Heart right ventricle (tissue), 16 donors: ENCODE measurements at places on chromosomes 11 and 22.

DNA sequence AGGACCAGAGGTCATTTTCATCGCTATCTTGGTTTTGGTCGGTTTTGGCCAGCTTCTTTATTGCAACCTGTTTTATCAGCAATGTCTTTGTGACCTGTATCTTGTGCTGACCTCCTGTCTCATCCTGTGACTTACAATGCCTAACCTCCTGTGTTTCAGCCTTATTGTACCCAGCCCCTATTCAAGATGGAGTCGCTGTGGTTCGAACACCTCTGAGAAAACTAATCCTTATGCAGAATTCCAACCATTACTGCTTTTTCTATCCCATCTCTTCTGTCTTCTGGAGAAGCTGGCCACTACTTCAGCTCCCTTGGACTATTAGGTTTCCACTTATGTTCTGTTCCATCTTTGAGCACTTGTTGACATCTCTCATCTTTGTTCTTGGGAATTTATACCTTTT, 62.6 kb downstream of the METTL15 start:
- no peak for DNase-seq

- no peak for DNase-seq
These were observed 53.4 kb downstream of the FAM181B start for GRCh38 chr11:82680252-82680651.

GRCh38 chr11:118878163-118878563, 5.5 kb upstream of the CXCR5 start:
- no peak for DNase-seq

GRCh38 chr11:75966537-75967287, 151.7 kb downstream of the UVRAG start:
- no peak for DNase-seq

DNA sequence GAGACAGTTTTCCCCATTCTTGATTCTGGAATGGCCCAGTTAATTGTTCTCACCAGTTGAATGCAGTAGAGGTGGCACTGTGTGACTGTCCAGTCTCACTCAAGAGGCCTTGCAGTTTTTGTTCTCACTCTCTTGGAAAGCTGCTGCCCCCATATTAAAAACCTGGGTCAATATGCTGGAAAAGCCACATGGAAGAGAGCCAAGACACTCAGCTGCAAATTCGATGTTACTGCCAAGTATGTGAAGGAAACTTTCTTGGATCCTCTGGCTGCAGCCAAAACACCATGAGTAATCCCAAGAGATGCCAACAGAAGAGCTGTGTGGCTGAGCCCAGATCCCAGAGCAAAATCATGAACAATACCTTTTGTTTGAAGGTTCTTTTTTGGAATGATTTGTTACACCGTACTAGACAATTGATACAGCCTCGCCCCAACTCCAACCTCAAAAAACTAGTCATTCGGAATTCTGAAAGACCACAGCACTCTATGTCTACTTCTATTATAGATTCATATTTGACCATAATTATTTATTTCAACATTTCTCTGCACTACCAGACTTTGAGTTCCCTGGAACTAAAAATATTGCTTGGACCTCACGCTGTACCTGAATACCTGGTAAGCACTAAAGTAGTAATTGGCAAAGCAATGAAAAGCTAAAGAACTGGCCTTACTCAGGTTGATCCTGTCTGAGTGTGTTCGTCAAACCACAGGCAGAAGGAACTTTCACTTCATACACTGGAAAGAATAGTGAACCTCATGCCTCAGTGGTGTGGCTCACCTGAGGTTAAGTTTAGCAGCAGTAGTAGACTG, 378.8 kb downstream of the ETS1 start:
- no peak for DNase-seq

- peak; percentile 42 for DNase-seq
These were observed 78.9 kb downstream of the FLI1 start for GRCh38 chr11:128772814-128773213.

DNA sequence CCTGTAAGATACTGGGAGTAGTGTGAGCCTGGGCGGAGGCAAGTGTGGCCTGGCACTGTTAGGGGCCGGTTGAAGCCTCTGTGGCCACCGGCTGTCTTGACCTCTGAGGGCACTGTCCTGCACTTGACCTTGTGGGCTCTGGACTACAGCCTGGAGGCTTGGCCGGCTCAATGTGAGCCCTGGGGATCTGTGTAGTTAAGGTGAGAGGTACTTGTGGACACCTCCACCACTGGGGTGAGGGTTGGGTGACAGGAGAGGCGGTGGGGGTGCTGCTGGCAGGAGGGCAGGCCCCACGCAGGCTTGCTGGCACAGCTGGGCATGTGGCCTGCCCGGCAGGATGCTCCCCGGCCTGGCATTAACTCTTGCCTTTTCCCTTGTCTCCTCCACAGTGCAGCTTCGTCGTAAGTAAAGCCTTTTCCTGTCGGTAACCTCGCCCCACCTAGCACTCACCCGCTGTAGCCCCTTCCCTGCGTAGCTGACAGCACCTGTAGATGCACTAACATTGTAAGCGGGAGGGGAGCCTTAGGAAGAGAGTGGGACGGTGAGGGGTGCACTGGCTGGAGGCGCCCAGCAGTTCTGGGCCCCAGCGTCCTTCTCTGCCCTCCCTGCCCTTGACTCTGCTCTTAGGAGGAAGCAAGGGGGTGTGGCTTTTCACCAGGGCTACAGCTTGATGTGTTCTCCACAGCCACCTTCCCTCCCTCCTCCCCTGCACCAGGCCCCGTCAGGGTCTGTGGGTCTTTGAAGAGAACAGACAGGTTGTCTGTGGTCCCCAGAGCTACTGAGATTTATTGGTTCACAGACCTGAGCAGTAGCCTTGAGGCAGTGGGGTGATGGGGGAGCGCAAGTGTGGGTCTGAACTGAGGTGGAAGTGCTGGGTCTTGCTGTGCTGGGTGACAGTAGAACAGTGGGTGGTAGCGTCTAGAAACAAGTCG, 17.6 kb downstream of the INCENP start:
- DNase-seq, result no peak

DNA sequence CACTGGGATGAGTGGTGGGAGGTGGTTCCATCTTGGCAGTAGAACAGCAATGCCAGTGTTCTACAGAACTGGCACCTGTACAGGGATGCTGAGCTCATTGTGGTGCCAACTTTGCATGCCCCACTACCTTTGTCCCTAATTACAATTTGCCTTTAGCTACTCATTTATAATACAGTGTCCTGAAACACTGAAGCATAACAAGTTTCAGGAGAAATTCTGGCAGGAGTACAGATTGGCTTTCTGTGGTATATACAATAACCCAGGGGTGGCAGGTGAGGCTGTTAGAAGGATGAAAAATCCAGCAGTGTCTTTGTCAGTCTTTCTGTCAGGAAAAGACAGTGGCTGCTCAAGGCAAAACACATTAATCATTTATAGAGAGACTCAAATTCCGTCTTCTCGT, 240.3 kb downstream of the FAM76B start:
- no peak for DNase-seq

DNA sequence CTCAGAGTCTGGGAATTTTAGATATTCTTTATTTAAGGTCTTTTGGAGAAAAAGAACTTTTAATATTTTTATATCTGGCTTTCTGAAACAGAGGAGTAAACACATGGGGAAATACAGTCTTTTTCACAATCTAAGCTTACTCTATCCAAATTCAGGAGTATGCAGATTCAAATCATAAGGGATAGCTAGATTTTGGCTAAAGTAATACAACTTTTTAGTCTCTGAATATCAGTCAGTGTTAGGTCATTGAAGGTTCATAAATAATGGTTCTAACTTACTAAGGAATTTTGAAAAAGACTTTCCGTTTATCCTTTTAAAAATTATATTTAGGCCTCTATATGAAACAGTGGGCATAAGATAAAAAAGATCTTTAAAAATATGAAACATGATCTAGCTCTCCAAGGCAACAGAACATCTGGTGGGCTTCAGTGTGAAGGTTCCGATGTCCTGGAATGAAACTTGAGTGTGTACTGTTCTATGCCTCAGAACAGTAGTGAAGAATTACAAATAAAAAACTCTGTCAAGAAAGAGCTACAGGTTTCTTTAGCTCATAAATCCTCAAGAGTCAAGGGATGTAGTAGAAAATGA, 165.2 kb upstream of the PDGFD start:
- DNase-seq, result no peak

DNA sequence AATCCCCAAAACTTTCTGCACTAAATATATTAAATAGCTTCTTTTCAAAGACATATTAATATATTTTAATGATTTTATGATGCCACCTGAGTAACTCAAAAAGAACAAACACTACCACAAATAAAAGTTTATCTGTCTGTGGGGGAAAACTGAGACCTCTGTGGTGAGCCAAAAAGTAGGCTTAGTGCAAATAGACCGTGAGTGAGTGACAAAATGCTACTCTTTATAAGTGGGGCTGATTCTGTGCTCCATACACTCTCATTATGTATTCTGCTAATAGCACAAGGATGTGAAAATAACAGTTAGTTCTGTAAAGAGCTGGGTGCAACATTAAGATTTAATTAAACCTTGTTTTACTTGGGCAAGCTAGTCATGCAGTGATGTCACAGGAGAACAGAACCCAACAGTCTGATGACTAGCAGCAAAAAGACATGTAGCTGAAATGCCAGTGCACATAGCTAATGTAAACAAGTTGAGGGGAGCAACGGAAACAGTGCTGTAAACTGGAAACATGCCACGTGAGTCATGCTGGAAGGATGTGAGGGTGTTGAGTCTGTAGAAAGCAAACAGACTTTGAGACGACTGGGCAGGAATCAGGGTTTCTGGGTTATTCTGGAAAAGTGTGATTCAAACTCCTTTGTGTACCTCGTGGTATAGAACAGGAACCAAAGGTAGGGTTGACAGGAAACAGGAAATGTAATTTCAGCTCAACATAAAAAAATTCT, 1130.4 kb downstream of the LRRC4C start:
- DNase-seq, result peak; percentile 31

- no peak for DNase-seq
These were observed 1309.4 kb downstream of the TBC1D22A start for GRCh38 chr22:48071828-48072227.

DNA sequence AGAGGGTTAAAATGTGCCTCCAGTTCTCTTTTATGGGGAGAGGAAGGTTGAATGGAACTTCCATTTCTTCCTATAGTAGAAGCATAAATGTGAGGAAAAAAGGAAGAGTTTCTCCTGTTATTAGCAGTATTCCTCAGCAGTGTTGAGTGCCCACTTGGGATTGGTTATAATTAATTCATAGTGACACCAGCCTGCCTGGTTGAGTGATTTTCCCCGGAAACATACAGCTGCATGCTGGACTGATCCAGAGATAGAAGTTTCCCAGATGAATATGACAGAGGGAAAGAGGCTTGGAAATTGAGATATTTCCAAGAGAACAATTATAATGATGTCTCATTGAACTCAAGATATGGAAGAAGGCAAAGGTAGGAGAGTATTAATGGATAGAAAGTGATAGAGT, 28.3 kb downstream of the RAB39A start:
- no peak for DNase-seq

DNA sequence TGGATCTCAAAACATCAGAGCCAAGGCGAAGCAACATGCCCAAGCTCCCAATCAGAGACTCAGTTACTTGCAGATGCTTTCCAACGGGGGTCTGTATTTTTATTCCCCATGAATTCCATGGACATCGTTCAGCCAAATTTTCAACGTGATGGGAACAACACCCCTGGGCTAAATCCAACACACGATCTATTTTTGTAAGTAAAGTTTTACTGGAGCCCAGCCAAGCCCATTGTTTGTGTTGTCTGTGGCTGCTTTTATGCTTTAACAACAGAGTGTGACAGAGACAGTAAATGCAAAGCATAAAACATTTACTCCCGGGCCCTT, 33.7 kb downstream of the SLC5A1 start:
- DNase-seq, result no peak

DNA sequence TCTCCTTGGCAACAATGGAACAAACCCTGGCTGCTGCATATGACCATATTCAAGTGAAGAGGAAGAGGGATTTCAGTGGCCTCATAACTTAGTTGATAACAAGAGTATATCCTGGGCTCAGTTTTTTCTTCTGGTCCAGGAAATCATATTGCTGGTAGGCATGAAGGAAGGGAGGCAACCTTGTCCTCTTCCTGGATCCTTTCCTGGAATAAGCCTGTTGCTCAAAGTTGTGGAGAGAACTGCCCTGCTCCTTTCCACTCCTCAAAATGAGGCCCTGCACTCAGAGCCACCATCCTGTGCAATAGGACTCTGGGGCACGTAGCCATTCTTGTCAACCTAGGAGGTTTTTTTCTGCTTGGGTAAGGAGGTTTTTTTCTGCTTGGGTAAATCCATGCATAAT, 128.7 kb upstream of the PITPNB start:
- DNase-seq, result no peak

DNA sequence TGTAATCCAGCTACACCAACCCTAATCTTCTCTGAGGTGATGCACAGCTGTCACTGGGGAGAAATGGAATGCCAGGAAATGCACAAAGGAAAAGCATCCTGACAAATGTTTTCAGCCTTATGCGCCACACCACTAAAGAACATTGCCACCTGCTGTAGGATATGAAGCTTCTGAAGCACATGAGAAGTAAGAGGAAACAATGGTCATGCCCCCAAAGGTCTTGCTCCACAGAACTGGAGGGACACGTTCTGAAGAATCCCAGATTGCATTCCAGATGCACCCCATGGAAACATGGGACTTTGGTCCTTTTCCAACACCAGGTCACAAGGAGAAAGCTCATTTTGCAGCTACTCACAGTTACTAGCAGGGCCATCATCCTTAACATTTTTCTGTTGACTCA, 48.7 kb upstream of the ZBED5 start:
- no peak for DNase-seq

DNA sequence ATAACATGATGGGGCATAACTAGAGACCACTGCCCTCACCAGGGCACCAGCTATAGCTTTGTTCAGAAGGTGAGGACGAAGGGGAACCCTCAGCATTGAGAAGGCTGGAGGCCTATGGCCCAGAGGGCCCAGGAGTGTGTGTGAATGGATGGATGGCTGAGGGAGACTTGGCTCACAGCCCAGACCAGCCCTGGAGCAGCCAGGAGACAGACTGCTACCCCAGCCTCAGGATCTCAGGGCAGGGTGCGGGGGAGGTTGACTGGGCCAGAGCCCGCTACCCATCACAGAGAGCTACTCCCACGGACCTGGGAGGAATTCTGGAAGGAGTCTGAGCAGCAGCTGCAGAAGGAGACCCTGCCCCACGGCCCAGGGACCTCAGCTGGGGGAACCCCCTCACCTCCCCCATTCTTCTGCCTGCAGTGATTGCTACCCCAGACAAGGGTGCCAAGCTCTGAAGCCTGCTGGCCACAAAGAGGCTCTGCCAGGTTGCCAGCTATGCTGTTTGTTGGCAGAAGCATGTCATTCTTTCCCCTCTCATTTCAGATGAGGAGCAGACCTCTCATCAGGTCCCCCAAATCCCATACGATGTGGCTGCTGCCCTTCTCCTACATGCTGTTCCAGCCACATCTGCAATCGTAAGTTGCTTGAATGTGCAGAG, 5.4 kb upstream of the CSDC2 start:
- DNase-seq, result no peak
